ENCODE measurements at places on chromosomes 11 and 22.

GRCh38 chr22:39353346-39353745 lies 3.6 kb downstream of the SYNGR1 start:
- DNase-seq, result no peak

DNA sequence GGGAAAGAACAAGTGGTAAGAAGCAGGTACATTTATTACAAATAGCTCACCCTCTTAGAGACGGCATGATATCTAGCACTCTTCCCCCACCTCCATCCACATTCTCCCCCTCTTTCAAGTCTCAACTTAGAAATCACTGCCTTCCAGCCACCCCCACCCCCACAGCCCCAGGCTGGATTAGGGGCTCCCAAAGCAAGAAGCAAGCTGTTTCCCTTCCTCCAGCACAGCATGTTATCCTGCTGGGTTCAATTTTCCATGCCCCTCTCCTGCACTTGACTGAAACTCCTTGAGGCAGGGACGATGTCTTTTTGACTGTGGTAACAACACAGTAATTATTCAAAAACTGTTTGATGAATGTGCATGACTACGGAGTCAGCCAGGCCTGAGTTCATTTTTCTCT lies 350.7 kb downstream of the LARGE1 start:
- DNase-seq, result no peak

GRCh38 chr22:27748751-27749191 lies 52.8 kb downstream of the MN1 start:
- DNase-seq, result no peak

GRCh38 chr11:4763096-4763495 lies 6.6 kb downstream of the OR51F1 start:
- no peak for DNase-seq

DNA sequence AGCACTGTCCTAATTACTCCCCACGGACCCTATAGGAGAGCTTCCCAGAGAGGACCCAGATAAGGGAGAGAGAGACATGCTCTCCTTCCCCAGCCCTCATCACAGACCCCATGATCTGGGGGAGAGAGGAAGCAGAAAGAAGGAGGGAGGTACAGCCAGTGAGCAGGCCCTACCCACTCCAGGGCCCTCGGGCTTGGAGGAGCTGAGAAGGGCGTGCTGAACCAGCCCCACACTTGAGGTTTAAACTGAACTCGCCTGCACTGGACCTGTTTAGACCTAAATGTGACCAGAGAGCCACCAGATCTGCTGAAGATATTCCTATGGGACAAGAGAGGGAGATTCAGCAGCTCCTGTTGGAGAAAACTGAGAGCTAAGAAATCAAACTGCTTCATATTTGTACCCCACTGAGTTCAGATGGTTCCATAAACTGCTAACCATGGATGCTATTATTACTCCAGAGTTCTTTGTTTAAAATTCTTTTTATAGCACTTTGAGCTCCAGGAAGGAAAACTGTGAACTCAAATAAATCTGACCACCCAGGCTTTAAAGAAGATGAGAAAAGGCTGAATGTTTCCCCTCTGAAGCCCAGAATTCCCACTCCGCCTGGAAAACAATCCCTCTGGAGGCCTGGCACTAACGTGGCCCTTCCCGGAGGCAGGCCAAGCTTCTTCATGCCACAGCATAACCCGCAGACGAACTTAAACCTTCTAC lies 67.2 kb downstream of the EFCAB6 start:
- DNase-seq, result no peak

- DNase-seq, result no peak
These were observed 15.4 kb downstream of the OR52K2 start for GRCh38 chr11:4464216-4465159.

GRCh38 chr11:116357784-116358544 lies 414.8 kb downstream of the BUD13 start:
- no peak for DNase-seq

DNA sequence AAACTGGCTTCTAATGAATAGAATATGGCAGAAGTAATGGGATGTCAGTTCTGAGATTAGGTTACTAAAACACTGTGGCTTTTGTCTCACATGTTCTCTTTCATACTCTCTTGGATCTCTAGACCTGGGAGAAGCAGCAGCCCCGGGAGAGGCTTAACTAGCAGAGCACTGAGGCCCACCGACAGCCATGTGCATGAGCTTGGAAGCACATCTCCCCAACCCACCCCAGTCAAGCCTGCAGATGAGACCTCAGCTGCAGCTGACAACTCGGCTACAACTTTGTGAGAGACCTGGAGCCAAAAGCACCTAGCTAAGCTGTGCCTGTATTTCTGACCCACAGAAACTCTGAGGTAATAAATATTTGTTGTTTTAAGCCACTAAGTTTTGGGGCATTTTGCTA lies 100.8 kb downstream of the TRIM29 start:
- DNase-seq, result no peak

DNA sequence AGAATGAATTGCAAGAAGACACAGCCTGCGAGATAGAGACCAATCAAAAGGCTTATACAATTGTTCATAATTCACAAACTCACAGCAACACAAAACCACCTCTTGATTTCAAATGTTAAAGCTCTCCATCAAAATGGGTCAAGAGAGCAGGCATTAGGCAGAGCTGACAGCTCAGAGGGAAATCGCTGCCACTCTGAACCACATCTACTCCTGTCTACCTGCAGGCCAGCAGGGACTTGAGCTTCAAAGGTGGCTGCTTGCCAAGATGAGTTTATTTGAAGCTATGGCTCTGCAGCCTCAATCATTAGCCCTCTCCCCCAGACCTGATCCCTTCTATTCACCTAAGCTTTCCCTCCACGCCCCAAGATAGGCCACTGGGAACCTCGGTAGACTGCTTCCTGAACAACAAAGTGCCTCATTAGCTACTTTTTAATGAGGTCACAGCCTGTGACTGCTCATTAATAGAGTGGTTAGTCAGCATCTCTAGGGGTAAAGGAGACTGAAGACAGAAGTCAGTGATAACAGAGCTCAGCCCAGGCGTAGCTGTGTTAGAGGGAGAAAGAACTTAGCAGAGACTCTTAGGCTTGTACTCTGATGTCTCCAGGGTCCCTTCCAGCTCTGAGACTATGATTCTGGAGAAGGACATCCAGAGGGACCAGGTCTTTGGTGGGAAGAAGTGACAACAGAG lies 21.2 kb upstream of the OR10A5 start:
- DNase-seq, result no peak

- DNase-seq, result no peak
These were observed 85.8 kb downstream of the LDLRAD3 start for GRCh38 chr11:36029616-36030015.

GRCh38 chr11:117835576-117835975 lies 11.0 kb upstream of the FXYD2 start:
- no peak for DNase-seq

GRCh38 chr11:35711173-35711910 lies 48.8 kb downstream of the TRIM44 start:
- DNase-seq, result no peak

- no peak for DNase-seq
These were observed at the start of gene C1QTNF4 for GRCh38 chr11:47593934-47594855. TSS of gene C1QTNF4 (minus strand) at chr11:47594411. CDS start at chr11:47590810, 3,601 bp downstream.

GRCh38 chr22:37234736-37235711 lies 9.0 kb downstream of the RAC2 start:
- no peak for DNase-seq

DNA sequence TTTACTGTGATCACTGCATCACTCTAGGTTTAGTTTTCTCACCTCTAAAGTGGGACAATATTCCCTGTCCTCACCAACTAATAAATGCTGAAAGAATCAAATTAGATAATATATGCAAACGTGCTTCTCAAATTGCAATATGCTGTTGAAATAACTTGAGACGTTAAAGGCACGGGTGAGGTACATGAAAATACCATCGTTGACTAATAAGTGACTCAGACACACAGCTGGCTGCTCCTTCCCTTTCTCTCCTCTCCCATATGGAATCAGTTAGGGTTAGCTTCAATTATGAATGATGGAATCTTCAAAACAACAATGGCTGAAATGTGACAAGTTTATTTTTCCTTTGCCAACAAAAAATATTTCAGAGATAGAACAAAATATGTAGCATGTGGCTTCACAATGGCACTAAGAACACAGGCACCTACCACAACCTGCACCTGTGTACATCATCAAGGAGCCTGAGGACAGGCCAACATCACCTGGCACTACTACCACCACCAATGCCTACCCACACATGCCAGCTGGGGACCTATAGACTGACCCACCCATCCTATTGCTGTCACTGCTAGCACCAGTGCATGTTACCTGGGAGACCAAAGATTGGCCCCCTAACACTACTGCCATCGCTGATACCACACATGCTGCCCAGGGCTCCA lies 13.7 kb downstream of the GDPD4 start:
- DNase-seq, result no peak

DNA sequence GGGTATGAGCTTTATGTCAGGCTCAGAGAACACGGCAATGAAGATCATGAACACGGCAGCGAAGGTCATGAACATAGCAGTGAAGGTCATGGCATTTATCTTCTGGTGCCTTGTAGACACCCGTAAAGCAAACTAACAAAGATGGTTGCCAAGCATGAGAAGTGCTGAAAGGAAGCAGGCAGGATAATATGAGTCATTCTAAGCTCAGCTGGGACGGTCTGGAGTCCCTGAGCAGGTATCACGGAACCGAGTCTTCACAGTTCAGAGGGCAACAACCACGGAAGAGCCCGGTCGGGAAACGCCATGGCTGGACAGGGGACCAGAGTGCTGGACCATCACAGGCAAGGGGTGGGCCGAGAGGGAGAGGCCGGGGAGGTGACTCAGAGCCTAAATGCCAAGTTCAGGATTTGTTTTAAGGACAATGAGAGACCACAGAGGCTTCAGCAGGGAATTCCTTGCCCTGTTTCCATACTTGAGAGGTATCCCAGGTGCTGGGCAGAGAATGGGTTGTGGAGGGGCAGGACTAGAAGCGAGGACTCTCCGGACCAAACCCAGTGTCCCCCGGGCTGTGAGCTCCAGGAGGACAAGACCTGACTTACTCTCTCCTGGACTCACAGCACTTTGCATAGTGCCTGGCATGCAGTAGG lies 13.1 kb upstream of the MS4A10 start:
- no peak for DNase-seq

- no peak for DNase-seq
These were observed 75.8 kb downstream of the CCDC34 start for GRCh38 chr11:27287205-27287604.

DNA sequence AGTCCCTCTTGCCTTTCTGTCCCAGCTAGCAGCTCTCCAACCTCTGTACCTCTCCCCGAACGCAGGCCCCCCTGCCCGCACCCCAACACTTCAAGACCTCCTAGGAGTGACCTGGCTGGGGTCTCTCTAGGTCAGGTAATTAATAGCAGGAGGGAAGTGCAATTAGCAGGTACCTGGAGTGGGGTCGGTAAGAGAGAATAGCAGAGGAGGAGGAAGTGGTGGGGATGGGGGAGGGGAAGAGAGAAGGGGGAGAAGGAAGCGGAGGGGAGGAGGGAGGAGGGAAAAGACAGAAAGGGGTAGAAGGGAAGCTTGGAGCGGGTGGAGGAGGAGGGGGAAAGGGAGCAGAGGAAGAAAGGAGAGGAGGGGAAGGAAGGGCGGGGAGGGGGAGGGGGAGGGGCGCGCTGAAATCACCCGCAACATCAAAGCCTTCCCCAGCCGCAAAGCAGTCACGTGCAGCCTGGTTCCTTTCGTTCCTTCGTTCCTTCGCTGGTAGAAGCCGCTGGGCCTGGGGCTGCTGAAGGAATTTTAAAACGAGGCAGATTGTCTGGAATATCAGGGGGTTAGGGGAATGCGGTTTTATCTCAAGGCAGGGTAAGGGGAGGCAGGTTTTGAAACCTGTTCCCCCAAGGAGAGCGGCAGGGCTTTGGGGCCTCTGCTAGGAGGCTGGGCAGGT lies 29.3 kb upstream of the TCF20 start:
- peak; percentile 75 for DNase-seq

DNA sequence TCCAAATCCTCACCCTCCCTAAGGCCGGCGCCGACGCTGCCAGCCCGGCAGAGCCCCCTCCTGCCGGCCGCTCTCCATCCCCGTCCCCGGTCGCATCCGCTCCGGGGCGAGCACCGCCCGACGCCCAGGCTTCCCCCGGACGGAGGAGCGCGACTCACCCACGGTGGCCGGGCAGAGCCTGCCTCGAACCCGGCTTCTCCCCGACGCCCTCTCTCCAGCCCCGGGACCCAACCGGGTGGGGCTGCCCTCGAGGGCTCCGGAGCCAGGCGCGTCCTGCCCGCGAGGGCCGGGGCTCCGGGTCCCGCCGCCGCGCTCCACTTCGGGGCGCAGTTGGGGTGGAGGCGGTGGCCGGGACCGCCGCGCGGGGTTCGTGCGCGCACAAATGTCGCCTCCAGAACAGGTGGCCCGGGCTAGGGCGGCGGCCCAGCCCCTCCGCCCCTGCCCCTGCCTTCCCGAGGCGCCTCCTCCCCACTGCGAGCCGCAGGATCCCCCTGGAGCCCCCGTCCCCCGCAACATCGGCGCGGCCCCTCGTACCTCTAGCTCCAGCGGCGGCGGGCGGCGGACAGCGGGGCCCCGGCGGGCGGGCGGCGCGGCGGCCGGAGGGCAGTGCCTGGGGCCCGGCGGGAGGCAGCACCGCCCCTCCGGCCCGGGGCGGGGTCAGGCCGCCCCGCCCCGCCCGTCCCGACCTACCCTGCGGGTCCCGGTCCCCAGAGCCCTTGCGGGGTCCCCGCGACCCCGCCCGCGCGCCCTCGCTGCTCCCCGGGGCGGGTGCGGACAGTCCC lies at the start of gene A4GALT:
Gene A4GALT (minus strand): TSS at position 608 of the 782 bp plus-strand sequence. CDS start 26,919 bp downstream, outside the sequence.
- DNase-seq, result no peak

DNA sequence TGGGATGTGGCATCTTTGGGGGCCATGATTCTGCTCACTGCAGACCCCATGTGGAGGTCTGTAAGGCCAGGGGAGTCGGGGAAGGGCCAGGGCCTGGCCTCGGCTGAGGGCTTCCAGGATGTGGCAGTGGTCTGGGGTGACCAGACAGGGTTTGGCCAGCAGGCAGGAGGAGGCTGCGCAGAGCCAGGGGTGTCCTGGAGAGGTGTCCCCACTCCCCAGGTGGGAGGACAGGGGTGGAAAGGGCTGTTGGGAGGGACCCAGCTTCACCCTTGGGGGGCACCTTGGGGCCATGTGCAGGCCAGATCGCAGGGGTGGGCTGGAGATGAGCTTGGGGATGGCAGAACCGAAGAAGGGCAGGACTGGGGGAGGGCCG lies 3.4 kb downstream of the PANX2 start:
- no peak for DNase-seq

GRCh38 chr11:116581349-116581748 lies 191.4 kb downstream of the BUD13 start:
- no peak for DNase-seq

DNA sequence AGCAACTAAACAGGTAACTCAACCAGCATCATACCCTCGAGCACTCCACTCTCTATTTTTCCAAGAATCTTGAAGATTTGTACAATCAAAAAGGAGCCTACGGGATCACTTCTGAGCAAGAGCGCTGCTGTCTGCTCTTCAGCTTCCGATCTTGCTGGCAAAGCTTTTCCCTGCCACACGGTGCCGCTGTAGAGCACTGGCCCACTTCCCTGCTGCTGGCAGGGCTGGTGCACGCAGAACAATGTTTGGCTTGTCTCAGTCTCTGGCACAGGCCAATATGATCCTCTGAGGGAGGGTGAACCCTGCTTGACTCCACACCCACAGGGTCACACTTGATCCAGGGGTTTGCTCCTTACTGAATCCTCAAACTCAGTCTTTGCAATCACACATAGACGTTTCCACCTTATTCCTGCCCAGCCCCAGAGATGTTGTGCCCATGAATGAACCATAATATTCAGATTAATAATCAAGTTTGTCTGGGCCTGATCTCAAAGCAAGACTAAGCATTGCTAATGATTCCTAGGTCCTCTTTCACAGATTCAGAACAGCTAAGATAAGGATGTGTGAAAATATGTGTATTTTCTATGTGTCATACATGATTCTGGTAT lies 536.6 kb downstream of the SOX6 start:
- no peak for DNase-seq

- DNase-seq, result no peak
These were observed 78.0 kb upstream of the PPARA start for GRCh38 chr22:46072110-46072881.
